ENCODE measurements at places on chromosomes 6 and 20.
A peak's percentile ranks its signal among the peaks of the same experiment; 100 is the strongest.

- DNase-seq: no peak
Observed at GRCh38 chr6:105692613-105693215, 289.8 kb upstream of the PREP start.

GRCh38 chr20:58941471-58941870, 39.6 kb upstream of the NELFCD start:
- no peak for DNase-seq

DNA sequence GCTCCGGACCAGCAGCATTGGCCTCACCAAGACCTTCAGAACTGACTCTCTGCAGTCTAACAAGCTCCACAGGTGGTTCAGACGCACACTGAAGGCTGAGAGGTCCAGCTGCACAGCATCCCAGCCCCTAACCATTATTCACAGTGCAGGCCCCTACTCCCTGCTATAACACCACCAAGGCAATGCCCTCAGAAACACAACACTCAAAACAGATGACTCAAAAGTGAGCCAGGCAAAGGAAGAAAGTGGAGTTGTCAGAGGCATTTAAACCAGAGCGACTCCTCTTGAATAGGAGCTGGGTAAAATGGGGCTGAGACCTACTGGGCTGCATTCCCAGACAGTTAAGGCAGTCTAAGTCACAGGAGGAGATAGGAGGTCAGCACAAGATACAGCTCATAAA, 20.5 kb upstream of the MC3R start:
- DNase-seq: no peak

GRCh38 chr20:745683-746301, 22.5 kb downstream of the SLC52A3 start:
- no peak for DNase-seq

GRCh38 chr20:19785173-19785982, 27.3 kb downstream of the RIN2 start:
- no peak for DNase-seq

GRCh38 chr20:49455691-49456090, 26.8 kb downstream of the KCNB1 start:
- DNase-seq: peak; percentile 81

GRCh38 chr6:72824833-72825232, 203.0 kb downstream of the KCNQ5 start:
- DNase-seq: no peak

DNA sequence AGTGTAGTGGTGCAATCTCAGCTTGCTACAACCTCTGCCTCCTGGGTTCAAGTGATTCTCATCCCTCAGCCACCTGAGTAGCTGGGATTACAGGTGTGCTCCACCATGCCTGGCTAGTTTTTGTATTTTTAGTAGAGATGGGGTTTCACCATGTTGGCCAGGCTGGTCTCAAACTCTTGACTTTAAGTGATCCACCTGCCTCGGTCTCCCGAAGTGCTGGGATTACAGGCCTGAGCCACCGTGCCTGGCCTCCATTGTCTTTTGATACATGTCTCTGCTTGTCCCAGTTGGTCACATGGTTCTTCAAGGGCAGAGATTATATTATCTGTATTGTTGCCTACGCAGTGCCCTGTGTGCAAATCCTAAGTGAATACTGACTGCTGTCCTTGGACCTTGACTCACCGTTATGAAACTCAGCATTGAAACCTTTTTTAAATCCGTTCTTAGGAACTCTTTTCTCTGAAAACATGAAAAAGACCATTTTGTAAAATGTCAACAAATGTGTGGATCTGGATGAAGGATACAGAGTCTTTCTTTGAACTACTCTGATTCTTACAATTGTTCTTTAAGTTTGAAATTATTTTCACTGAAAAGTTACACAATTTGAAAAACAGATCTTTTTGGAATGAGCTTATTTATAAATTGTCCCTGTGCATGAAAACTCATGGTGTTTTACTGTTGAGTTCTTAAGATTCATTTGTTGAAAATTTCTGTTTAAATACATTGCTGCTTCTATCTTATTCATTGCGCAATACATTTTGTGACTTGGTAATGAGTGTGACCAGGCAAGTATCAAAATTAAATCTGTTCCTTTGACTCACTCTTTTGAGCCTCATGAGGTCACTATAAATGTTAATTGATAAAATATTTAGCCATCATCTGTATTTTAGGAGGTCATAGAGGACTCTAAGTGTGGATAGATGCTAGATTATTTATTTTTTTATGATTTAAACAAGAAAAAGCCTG, 293.5 kb downstream of the UTRN start:
- no peak for DNase-seq

DNA sequence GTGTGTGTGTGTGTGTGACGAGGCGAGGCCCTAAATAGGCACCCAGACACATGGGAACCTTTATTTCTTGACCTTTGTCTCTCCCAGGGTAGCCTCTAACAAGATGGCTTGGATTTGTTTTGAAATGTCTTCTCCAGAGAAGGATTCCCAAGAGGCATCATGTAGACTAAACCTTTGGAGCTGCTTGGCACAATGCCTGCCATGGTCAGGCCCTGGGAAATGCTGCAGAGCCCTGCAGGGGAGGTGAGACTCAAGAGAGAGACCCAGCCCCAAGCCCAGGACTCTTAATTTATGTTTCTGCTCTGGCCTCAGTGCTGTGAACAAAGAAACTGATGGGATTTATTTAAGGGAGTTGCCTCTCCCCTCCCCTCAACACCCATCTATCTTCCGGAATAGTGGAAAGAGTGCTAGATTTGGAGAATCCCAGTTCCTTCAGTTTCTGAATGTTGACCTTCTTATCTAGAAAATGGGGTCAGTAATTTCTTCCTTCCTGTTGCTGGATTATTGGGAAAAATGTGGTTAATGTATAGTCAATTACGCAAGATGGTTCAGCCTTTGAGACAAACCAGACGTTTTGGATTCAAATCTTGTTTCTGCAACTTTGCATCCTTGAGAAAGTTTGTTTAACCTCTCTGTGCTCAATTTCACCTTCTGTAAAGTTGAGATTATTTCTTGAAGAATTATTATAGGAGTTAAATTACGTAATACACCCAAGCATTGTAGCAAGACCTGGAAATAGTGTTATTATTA, 434.8 kb downstream of the MAFB start:
- no peak for DNase-seq

DNA sequence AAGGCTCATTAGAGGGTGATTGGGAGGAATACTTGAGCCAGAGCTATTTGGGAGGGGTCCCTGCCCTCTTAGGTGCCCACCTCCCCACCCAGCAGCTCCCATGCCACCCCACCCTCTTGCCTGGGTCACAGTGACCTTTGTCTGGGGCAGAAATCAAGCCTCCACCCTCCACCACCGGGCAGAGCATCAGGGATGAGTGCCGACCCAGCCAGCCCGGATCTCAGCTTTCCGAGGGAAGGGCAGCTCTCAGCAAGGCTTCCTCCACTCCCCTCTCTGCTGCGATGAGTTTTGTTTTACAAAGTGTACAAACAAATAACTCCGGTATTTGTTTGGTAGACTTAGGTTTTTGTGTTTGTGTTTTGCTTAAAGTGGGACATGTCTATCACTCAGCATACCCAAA, 136.7 kb upstream of the CST7 start:
- no peak for DNase-seq

- no peak for DNase-seq
Observed at GRCh38 chr20:3652221-3652620, 11.0 kb downstream of the GFRA4 start.

- no peak for DNase-seq
Observed at GRCh38 chr20:63151554-63152321, 64.2 kb downstream of the YTHDF1 start.

- no peak for DNase-seq
Observed at GRCh38 chr6:167995731-167996151, 1.7 kb upstream of the KIF25 start.

DNA sequence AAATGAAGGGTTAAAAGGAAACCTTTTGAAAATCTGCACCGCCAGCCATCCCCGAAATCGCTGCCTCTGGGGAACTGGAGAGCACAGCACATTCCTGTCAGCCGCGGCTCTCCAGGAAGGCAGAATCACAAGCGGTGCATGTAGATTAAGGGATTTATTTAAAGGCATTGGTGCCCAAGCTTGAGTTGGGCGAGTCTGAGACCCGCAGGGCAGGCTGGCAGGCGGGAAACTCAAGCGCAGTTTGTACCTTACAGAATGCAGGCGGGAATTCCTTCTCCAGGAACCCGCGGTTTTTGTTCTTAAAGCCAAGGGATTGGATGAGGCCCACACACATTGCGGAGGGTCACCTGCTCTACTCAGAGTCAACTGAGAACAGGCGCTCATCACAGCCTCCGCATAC, 10.8 kb downstream of the GPR31 start:
- DNase-seq: no peak

DNA sequence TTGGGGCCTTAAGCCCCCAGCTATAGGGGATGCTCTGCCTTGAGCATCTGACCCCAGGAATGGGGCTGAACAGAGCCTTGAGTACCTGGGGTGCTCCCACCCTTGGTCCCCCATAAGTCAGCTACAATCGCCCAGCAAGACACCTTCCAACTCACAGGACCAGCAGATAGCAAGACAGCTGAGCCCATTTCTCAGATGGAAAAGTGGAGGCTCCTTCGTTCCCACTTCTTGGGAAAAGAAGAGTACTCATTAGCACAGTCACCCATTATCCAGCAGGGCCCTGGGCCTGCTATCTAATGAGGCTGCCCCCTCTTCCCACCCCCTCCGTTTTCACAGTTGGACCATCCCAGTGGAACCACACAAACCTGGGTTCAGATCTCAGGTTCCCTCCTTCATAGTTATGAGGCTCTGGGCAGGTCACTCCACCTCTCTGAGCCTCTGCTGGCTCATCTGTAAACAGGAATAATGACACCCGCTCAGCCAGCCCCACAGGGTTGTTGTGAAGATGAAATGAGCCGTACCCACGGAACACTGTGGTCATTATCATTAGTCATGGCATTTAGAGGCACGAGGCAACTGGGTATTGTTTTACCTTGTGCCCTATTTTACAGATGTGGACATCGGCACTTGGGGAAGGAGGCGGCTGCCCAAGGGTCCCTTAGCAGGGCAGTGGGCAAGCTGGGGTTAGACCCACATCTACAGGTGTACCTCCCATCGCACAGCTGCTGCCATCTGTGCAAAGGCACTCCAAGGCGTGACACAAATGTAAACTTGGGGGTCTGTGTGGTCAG, 4.5 kb downstream of the LPIN3 start:
- DNase-seq: no peak

DNA sequence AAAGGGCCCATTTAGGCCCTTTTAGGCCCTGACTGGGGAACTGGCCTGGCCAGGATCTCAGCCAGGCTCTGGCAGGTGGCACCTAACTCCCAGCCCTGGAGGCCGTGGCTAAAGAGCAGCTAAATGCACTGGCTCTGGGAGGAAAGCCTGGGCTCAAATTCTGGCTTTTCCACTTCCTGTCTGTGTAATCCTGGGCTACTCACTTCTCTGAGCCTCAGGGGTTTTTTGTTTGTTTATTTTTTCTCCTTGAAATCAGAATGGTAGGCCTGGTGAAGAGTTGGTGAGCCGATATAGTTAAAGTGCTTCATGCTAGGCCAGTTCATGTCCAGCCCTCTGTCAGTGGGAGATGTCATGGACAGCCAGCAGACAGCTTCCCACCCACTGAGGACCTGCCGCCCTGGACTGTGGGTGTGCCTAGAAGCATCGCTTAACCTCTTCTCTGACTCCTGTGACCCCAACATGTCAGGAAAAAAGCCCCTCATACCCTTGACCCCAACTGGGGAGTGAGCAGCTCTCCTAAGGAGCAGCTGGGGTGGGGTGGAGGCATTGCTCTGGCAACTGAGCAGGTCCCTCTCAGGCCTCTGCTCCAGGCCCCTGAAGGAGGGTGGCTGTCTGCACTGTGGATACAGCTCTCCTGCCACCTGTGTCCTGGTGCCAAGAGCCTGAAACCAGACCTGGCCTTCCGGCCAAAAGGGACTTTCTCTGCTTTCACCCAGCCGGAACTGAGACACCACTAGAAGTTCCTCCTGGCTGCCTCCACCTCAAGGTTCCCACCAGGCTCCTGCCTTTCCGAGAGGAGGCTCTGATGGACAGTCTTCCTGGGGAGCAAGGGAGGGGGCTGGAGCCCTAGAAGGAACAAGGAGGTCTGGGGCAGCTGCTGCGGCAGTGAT, 57.2 kb upstream of the MYL9 start:
- no peak for DNase-seq

DNA sequence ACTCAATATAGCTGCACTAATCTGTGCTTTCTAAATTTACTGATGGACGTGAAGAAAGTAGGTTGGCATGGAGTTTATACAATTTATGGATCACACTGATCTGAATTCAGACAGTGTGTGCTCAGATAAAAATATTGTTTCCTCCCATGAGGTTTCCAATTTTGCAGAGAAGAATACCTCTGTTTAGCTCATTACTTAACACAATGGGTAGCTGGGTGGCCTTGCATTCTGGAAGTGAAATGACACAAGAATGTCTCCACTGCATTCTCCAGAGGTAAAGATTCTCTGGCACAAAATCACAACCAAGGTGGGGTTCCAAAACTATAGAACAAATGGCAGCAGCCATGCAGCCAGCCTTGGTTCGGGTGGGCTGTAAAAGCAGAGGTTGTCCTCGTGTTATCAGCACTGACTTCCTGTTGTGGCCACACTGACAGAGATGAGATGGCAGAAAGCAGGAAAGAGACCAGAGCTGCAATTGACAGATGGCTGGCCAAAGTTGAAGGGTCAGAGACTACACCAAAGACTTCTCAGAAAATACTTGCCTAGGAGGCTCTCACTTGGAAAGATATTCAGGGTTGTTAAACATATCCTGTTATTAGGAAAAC, 50.2 kb downstream of the HDAC2 start:
- no peak for DNase-seq

- DNase-seq: no peak
Observed at GRCh38 chr6:35084511-35085203, 56.5 kb downstream of the TCP11 start.

GRCh38 chr6:119230160-119230559, 119.4 kb downstream of the MAN1A1 start:
- DNase-seq: no peak

- DNase-seq: no peak
Observed at GRCh38 chr20:35304956-35305355, 12.7 kb upstream of the FAM83C start.

DNA sequence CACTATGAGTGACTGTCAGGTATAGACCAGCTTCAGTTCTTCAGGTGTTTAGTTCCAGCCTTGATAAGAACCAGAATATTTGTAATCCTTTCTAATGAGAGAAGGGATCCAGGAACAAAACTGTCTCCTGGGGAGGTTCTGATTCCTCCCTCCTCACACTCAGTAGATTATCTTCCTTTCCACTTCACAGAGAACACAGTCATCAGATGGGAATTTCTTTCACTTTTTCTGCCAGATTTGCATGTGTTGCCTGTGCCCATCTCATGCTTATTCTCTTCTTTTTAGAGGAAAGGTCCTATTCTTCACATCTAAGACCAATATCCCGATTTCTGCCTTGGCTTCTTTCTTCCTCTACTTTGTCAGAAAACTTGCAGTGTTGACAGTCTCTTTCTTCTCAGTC, 50.8 kb downstream of the CD109 start:
- no peak for DNase-seq

- no peak for DNase-seq
Observed at GRCh38 chr6:149771925-149772324, 22.4 kb downstream of the PCMT1 start.

GRCh38 chr6:169895000-169895759, 143.8 kb downstream of the ERMARD start:
- no peak for DNase-seq

GRCh38 chr20:56458206-56458821, 10.1 kb upstream of the RTF2 start:
- no peak for DNase-seq

Data from cerebellar nuclear complex (tissue), 1 donor.